ENCODE measurements at places on chromosomes 12 and 14.

- no peak for DNase-seq
Measured at GRCh38 chr12:61487728-61488127, 772.5 kb upstream of the USP15 start.

- no peak for DNase-seq
Measured at GRCh38 chr12:115708801-115709200, 568.7 kb downstream of the MED13L start.

GRCh38 chr14:72975770-72976169 lies 49.5 kb downstream of the DCAF4 start:
- DNase-seq, result no peak

DNA sequence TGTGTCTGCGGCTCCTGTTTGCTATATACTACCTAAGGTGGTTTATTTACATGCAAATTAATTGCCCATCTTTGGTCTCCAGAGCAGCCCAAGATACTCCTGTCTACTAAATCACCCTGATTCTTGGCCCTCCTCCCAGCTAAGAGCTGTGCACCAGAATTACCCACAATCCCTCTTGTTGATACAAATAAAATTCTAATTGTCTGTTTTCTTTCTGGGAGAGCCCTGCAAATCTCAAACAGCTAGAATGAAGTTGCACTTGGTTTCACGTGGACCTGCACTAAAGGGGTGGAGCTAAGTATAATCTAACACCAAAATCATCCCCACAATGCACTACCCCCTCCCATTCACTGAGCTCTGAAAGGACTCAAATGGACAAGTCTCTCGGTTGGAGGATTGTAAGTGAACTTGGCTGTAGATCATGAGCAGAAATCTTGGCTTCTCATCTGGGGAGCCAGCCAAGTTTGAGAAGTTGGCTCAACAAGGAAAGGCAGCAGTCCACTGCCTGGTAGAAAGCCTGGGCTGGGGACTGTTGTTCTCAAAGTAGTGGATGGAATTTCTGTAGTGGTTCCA lies 6.6 kb downstream of the MAX start:
- peak; percentile 84 for DNase-seq

- no peak for DNase-seq
Measured at GRCh38 chr14:43168371-43168925, 1338.6 kb downstream of the FSCB start.

DNA sequence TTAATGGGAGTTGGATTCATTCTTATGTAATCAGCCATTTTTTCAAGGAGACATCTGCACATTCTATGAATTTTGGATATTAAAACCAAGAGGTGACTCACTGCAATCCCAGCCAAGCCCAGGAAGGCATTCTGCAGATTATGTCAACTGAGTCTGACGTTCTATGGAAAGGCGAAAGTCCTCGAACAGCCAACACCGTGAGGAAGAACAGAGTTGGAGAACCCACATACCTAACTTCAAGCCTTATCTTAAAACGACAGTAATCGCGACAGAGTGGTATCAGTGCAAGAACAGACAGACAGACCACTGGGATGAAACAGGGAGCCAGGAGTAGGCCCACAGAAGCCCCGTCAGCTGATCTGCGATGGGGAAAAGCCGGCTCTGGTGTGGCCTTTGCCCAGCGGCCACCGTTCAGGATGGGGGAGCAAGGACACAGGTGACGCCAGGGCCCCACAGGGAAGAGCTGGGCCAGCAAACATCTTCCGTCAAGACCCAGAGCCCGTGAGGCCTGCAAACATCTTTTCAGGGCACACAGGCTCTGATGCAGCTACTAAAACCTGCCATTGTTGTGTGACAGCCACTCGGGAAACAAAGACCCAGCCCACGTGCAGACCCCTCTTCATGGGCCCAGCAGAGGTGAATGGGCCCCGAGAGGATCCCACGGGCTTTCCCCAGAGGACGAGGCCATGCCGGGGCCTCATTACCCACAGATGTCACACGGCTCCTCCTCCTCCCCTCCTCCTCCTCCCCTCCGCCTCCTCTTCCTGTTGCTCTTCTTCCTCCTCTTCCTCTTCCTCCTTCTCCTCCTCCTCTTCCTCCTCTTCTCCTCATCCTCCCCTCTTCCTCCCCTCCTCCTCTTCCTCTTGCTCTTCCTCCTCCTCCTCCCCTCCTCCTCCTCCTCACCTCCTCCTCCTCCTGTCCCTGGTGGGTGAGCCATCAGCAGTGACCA lies 277.6 kb downstream of the ADGRD1 start:
- no peak for DNase-seq

DNA sequence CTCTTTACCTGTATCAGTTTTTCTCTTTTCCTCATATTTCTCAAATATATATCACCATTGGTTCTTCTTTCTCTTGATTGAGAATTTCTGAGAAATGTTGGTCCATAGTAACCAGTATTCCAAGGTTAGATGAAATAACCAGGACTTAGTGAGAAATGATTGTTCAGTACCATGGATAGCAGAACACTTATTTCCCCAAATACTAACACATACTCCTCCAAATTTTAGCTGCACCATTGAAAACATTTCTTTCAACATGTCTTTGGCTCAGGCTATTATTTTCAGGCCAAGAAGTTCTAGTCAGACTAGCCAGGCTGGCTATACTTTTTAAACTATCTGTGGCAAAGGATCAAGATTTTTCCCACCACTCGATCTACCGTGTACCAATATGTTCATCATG lies 113.3 kb downstream of the PTPRO start:
- peak; percentile 5 for DNase-seq

DNA sequence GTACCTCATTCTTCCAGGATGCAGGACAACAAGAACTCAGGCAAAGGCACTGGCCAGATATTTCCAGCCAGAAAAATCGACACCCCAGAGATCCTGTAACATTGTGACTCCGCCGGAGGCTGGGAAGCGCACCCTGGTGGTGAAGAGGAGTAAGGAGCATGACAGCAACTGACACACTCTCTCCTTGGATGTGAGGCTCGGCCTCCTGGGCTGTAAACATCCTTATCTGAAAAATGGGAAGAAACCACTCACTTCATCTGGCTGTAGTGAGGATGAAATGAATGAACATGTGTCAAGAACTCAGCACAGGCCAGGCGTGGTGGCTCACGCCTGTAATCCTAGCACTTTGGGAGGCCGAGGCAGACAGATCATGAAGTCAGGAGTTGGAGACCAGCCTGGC lies 27.5 kb downstream of the TCHP start:
- peak; percentile 50 for DNase-seq

DNA sequence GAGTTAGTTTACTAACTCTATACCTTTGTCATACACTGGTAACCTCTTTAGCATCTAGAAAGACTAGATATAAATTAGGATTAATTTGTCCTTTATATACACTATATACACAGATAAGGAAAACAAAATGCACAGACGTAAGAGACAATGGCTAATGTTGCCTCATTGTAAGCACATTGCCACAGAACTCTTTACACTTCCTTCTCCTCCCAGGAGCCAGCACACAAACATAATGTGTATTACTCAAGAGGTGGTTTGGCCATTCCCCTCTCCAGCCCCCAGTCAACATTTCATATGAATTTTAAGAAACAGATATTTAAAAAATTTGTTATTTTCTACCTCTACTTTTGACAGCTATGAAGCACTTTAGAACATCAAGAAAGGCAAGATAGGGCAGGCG lies 131.4 kb upstream of the OR4E1 start:
- no peak for DNase-seq

DNA sequence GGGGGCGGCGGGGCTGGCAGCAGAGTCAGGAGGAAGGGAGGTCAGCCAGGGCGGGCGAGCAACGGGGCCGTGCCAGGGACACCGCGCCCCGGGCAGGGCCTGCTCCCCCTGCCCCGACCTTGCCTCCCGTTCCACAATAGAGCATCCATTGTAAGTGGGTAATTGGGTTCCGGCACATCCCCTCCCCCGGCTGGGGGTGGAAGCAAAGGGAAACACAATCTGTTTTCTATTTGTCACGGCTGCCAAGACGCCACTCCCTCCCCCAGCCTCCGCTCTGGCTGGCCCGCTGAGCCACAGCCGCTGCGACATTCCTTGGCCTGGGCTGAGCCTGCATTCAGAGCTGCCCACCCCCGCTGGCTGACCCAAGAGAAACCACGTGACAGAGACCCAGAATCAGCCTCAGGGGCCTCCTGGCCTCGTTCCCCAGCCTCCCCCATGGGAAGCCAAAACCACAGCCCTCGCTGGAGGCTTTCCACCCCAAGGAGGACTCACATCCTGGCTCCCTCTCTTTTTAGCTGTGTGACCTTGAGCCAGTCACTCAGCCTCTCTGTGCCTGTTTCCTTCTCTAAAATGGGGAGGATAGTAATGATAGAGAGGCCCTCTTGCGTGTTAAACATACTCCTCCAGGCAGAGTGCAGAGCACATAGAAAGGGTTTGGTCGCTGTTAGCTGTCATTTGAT lies 117.6 kb downstream of the SCARB1 start:
- DNase-seq, result peak; percentile 97
